ENCODE measurements at places on chromosomes 5 and 9.

GRCh38 chr5:156201788-156202403 lies 125.1 kb upstream of the SGCD start:
- no peak for DNase-seq

DNA sequence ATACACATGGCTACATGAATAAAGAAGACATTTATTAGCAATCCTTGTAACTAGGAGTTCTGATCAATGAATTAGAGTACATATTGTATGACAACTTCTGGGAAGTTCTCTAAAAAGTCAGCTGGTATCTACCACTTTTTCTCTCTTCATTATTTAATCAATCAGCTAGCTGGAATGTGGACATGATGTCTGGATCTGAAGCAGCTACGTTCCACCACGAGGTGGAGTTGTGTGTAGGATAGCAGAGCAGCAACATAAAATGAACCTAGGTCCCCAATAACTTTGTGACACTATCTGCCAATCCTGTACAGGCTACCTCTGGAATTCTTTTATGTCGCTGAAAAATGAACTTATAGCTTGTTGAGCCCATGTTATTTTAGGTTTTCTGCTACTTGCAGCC lies 32.9 kb upstream of the ENTREP1 start:
- DNase-seq = no peak

DNA sequence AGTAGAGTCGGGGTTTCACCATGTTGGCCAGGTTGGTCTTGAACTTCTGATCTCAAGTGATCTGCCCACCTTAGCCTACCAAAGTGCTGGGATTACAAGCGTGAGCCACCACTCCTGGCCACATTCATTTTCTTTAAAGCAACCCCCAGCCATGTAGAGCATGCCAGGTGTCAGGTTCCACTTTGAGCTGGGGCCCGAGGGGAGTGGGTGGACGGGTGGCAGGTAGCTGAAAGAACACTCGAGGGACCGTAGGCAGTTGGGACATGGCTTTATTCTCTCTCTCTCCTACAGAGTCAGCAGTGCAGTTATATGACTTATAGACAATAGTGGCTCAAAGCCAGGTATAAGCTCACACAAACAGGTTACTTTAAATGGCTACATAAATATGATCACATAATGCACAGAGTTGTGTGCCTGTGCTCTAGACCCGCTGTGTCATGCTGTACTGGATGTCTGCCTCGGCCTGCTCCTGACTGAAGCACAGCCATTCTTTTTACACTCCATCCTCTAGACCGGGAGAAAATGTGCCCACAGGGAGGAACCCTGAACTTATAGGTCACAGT lies 60.5 kb upstream of the FAM120A start:
- DNase-seq = no peak

GRCh38 chr5:69224520-69224919 lies 10.2 kb upstream of the CDK7 start:
- no peak for DNase-seq

- no peak for DNase-seq
These were observed 105.8 kb downstream of the ADAMTS2 start for GRCh38 chr5:179239256-179240135.

DNA sequence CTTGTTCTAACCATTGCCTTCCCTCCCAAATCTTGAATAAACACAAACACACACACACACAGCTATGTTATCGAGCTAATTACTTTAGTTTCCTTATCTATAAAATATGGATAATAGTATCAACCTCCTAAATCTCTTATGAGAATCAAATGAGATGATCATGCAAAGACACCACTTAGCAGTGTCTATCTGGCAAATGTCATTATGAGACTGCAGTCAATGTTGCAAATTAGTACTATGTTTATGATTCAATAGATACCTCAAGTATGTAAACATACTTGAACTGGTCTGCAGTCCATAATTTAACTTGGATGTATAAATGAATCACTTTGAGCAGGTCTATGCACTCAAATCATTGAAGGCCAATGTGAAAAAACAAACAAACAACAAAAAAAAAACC lies 22.2 kb upstream of the ERAP2 start:
- no peak for DNase-seq

- no peak for DNase-seq
These were observed 18.7 kb upstream of the RHOBTB3 start for GRCh38 chr5:95712347-95712958.

GRCh38 chr9:36858805-36859375 lies 175.2 kb downstream of the PAX5 start:
- DNase-seq = no peak

DNA sequence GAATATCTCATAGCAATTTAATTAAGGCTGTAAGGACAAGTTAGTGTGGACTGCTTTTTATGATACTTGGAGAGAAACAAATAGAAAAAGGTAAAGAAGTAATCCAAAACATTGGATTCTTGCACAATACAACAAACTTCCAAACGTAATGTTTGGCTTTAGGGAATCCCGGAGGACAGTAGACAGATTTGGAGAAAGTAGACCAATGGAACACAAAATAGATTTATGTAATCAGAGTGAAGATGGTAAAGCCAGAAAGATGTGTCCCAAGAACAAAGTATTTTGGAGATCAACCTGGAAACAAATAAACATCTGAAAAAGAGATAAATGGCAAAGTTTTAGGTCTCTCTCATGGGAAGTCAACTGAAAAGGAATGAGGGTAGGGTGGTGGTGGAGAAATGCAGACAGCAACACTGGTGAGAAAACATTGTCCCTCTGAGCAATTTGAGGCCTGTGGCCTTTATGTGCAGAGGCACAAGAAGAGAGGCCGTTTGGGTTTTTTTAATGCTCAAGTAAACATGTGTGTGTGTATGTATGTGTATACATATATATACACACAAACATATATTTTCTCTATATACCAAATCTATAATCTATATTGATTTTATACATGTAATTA lies 620.6 kb downstream of the PDE4D start:
- DNase-seq = no peak

DNA sequence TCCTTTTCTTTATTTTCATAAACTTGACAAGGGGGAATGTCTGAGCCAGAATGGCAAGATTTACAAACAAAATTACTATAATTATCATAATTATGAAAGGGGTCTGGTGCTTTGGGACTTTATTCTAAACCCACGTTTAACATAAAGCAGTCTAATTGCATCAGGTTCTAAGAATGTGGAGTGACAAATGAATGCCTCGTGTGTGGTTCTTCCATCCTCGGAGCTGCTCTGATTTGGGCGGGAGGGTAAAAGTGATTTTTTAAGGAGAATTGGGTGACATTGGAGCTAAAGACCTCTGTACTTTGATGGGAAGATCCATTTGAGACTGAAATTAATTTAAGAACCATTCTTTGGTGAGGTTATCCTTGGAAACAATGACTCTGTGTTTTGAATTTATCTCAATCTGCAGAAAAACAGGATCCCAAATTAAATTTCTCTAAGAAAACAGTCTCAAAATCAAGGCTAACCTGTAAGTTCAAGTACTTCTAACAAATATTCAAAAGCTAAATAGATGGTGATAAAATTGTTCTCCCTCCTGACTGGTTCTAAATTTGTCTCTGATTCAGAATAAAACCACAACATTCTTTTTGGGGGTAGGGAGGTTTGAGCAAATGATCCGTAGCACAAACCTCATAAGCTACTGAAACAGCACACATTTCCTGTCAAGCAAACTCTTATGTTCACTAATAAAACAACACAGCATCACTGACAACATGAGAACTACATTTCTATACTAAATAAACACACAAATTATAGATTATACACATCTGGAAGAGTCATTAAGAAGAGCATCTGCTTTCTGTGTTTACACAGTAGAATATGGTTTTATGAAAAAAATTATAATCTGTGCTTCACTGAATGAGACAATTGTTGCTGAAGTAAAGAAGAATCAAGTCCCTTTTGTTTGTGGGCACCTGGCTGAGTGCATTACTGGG lies 85.5 kb downstream of the DCP2 start:
- no peak for DNase-seq

- DNase-seq = no peak
These were observed 205.8 kb upstream of the IER5L start for GRCh38 chr9:129383561-129384490.

DNA sequence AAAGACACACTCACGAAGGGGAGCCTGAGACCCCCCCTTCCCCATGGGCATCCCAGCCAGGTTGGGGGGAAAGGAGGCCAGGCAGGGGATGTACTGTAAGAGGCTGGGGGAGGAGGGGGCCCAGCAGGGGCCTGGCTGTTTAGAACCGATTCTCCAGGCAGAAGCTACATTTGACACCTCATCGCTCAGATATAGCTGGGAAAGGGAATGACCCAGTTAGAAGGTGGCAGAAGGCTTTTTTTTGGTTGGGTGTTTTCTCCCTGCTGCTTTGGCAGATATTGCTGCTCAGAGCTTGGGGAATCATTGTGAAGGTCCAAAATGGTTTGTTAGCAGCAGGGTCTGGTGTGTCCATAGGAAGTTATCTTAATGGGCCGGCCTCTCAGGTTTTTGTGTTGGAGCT lies 6.0 kb downstream of the CDX1 start:
- DNase-seq = no peak

GRCh38 chr5:157857816-157858526 lies 974 bp downstream of the CLINT1 start:
- no peak for DNase-seq

GRCh38 chr5:21820527-21820926 lies 1032.6 kb downstream of the CDH12 start:
- no peak for DNase-seq

DNA sequence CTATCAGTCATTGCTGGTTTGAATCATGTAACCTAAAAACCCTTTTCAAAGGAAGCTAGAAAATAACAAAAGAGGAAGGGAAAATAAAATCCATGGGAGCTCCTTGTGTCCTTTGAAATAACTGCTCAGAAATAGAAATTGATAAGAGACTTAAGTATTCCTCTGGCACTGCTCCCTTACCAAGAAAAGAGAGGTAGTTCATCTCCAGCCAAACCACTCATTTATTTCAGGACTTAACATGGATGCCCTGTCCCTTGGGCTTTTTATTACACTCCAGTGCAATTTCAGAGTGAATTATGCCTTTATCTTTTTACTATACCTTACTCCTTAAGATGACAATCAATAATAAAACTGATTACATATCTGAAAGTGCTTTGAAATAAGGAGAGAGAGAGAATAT lies 61.0 kb downstream of the MUSK start:
- no peak for DNase-seq

GRCh38 chr5:179825655-179826182 lies 5.0 kb downstream of the SQSTM1 start:
- DNase-seq = no peak

- no peak for DNase-seq
These were observed 470.7 kb upstream of the GRIN3A start for GRCh38 chr9:102209176-102209575.

DNA sequence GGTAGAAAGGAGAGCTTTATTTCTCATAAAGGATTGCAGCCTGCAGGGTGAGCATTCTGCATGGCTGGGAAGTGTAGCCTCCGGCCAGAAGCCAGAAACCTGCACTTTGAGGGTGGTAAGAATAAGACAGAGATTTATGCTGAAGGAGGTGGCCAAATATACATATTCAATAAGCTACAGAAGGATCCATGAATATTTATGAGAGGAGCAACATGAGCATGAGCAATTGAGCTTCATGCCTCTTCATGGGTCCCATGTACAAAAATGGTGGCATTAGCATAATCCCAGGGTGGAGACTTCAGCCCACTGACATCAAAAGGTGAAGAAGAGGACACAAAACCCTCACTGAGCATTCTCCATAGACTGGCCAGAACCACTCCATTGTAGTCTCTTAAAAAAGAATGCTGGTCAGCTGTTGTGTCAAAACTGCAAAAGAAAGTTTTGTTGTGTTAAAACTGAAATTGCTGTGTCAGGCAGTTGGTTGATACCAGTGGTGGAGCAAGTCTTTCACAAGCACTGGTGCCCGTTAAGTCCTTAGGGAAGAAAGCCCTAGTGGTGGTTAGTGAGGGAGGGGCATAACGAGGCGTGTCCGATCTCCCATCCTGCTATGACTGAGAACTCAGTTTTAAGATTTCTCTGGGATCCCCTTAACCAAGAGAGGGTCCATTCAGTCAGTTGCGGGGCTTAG lies 160.8 kb upstream of the MAP1B start:
- no peak for DNase-seq

DNA sequence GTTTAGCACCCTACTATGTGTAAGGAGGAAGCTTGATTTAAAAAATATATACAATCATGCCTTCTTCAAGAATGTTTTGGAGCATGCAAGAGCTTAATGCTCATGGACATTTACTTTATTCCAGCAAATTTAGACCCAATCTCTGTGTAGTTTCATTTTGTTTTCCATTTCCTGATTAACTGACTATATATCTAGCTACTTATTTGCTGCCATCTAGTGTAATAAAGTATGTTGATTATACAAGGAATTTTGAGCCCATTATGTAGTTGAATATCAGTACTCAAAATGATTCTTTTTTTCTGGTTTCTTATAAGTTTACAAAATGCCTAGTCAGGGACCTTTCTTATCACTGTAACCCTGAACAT lies 100.0 kb upstream of the CCDC152 start:
- no peak for DNase-seq

GRCh38 chr9:7549249-7549648 lies 250.3 kb downstream of the DMAC1 start:
- no peak for DNase-seq

DNA sequence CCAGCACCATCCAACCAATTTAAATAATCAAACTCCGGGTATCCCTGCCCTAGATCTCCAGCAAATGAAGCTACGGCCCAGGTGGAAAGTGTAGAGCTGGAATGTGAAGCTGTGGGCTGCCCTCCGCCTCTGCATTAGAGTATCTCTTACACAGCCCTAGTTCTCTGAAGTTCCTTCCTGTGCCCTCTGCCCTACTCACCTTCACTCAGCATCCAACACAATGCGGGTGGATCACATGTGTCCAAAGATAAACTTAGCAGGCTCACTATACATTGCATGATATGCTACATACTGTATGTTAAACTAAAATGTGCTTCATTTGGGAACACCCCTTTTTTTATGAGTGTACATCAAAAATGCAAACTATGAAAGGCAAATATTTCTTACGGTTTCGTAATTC lies 70.0 kb upstream of the RAD23B start:
- no peak for DNase-seq

GRCh38 chr5:160507221-160507721 lies 85.6 kb downstream of the PTTG1 start:
- DNase-seq = no peak

- DNase-seq = no peak
These were observed 293.5 kb downstream of the HINT1 start for GRCh38 chr5:130871346-130872086.

DNA sequence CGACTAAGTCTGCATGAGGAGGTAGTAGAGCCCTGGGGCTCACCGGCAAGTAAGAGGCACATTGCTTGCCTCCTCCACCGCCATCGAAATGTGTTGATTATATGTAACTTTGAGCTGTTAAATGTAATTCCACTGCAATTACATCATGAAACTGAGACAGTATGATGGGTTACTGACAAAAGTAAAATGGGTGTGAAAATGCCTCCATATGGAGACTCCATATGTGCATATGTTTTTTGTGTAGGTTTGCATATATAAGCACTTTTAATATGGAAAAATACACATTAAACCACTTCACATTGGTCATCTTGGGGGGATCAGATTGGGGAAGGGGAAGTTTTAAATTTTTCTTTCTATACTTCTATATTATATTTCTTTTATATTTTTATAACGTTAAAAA lies 29.8 kb downstream of the NFIL3 start:
- no peak for DNase-seq

Data from cortex of kidney (tissue), 1 donor.